ENCODE measurements at places on chromosomes 12 and 14.

- no peak for DNase-seq
Measured at GRCh38 chr12:95982602-95983001, 13.5 kb downstream of the HAL start.

GRCh38 chr12:86710109-86710508 lies 453.9 kb upstream of the MGAT4C start:
- no peak for DNase-seq

DNA sequence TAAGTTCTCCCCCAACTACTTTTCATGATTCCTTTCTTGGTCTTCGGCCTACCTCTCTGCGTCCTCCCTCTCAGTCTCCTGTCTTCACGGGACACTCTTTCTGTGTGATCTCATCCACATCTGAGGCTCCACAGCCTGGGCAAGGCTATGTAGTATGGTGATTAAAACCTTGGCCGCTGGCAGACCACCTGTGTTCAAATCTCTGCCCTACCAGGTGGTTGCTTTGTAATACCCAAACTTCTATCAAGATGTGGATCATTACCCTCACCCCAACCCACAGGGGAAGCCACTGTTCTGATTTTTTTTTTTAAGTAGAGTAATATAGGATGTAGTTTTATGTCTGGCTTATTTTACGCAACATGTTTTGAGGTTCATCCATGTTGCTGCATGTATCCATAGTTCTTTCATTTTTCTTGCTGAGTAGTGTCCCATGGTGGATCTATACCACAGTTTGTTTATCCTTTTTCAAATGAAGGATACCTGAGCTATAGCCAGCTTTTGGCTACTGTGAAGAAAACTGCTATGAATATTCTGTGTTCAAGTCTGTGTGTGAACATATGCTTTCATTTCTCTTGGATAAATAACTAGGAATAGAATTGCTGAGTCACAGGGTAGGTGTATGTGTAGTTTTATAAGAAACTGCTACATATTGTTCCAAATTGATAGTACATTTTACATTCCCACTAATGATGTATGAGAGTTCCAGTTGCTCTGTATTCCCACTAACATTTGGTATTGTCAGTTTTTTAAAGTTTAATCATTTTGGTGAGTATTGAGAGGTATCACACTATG lies 8.3 kb upstream of the STAT6 start:
- no peak for DNase-seq

DNA sequence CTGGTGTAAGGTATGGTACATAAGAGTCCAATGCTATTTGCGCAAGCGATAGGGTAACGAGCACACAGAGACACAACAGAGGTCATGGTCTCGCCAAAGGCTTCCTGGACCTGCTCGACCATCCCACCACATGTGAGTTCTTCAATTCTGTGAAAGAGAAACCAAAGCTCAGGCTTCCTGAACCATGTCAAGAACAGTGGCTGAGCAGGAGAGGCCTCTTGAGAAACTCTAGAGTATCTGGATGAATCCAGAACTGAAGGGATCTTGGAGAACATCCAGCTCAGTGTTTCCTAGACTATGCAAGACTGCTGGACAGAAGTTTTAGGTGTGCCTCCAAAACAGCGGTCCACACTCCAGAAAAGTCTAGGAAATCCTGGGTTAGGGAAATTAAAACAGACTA lies 114.5 kb downstream of the TRAFD1 start:
- no peak for DNase-seq

GRCh38 chr12:50248883-50249282 lies 34.4 kb downstream of the LIMA1 start:
- DNase-seq = no peak

DNA sequence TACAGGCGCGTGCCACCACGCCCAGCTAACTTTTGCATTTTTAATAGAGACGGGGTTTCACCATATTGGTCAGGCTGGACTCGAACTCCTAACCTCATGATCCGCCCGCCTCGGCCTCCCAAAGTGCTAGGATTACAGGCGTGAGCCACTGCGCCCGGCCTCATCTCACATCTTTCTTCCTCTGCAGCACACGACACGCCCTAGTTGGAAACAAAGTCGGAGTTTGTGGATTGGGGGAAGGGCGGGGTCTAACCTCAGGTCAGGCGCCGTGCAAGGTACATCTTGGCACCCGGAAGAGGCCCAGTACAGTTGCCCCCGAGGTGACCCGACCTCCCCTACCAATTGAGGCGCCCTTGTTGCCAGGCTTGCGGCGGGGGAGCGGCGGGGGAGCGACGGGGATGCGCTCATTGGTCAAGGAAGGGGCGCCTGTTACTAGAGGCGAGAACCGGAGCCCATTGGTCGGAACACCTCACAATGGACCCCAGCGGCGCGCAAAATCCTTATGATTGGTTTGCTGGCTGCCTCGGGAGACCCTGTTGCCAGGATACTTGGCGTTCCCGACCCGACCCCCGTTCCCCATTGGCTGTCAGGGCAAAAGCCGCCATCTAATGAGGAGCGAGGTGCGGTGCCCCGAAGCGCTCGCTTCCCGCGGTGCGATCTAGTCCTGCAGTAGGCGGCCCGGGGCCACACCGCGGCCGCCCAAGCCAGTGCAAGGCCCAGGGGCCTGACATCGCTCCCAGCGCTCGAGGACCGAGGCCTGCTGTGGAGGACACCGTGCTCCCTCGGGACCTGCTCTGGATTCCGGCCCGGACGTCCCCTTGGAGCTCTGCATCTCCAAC lies at the start of gene REC8:
TSS of gene REC8 (plus strand) at position 659 of the 839 bp plus-strand sequence. CDS start 473 bp downstream, outside the sequence.
- DNase-seq = peak; percentile 65

GRCh38 chr12:12439636-12440035 lies 82.8 kb downstream of the BORCS5 start:
- no peak for DNase-seq

GRCh38 chr12:132456944-132457495 lies 32.9 kb upstream of the FBRSL1 start:
- no peak for DNase-seq

DNA sequence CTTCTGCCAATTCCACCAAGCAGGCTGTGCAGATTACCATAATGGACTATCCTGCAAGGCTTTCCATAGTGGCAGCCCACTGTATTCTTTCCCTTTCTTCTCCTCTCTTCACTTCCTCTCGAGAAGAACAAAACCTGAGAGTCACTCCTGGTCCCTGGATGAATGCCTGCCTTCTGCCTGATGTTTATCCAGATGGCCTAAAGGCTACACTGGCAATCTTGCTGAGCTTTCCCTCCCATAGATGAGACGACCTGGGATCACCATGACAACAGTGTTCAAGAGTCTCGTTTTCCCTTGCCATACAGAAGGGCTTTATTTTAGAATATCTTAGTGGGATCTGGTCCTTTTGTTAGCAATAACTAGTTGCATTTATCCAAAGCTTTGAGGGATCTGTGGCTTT lies 142.3 kb downstream of the RTN1 start:
- DNase-seq = no peak

- DNase-seq = no peak
Measured at GRCh38 chr12:98373025-98373554, 142.3 kb upstream of the TMPO start.

DNA sequence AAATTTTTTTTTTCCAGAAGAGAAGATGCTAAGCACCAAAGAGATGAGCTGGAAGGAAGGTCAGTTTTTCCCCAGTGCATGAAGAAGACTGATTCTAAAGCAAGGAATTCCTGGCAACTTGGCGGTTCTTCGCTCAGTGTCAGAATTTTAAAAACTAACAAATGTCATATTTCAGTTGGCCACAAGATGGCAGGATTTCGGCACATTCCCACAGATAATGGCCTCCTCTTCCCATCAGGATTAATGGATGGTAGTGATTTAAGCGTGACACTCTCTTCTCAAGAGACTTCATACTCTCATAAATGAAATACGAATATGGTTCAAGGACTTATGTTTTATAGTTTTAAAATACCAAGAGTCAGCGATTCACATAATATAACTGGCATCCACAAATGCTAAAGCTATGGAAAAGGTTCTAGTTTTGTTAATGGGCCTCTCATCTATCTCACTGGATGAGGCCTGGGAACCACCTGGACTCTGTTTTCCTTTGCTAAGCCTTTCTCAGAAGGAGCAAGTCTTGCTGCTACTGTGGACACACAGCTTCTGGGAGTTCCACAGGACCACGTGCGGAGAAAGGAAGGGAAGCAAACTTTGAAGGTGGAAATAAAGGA lies 46.1 kb upstream of the PTPRO start:
- no peak for DNase-seq

GRCh38 chr14:50726372-50727107 lies 58.4 kb upstream of the SAV1 start:
- DNase-seq = no peak

DNA sequence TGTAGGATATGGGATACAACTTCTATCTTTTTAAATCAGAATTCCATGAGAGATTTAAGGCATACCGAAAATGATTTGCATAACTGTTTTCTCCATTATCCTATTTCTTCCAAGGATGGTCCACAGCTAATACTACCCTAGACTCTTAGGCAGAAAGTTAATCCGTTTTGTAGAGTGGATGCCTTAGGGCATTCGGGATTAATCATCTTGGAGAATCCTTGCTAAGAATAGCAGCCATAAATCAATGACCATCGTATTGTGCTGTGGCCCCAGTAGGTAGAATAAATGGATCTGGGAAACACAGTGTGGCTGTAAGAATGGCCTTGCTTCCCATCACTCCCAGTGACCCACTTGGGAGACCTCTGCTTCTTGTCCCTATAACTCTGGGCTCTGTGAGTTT lies 99.6 kb downstream of the SSPN start:
- no peak for DNase-seq

DNA sequence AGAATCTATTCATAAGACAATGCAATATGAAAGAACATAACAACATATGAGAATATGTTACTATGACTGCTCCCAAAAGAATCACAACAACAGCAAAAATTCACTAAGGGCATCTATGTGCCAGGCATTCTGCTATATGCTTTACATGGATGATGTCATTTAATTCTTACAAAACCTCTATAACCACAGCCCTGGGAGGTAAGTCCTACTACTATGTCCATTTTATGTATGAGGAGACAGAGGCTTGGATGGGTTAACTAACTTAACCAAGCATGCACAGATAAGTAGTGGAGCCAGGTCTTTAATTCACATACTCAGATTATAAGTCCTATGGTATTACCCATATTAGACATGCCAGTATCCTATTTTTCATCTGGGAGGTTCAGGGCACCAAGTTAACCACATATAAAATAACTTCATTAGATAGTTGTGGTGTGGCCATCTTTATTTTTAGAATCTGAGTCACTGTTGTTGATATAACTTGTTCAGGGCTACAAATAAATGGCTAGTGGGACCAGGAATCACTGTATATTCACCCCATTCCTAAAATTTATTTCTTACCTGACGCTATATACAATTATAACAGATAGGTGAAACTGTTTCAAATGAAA lies 33.2 kb upstream of the RAD51AP1 start:
- no peak for DNase-seq

DNA sequence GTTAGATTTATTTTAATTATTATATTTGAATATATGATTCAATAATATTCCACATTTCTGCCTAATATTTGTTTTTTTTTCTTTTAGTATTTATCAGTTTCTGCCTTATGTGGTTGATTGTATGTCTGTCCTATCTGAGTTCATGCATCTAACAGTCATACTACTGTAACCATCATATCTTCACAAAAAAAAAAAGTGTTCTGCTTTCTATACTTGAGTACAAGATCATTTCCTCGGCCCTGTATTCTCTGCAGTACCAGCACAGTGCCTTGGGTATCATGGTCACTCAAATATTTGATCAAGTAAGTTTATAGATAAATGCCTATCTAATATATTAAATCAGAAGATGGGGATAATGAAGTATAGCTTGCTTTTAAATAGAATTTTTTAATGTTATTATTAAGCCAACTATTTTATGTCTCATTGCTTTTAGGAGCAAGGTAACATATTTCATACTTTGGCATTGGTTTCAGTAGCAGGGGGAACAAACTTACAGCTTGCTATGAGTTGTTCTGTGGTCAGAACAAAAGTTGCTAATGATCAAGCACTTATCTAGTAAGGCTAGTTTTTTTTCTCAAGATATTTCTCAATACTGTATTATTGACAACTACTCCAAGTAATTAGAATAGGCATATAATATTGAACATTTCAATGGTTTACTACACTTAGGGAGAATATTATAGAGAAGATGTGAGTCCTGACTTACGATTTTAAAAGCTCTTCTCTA lies 290.5 kb upstream of the FBXO33 start:
- DNase-seq = no peak

DNA sequence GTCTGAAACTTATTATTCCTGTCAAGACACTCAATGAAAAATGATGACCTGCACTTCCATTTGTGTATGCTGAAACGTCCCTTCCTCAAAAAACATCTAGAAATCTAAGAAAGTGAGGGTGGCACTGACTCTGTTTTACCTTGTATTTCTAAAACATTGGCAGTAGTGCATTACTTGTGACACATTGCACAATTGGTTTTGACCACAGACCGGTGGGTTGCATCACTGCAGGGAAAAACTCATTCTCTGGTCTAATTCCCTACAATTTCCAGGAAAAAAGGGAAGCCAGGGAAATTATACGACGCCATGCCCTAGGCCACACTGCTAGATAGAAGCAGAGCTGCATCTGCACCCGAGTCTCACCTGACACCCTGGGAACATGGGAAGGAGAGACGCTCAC lies 156.7 kb downstream of the NTF3 start:
- no peak for DNase-seq

GRCh38 chr14:64612971-64613666 lies 63.4 kb downstream of the PPP1R36 start:
- DNase-seq = no peak

- no peak for DNase-seq
Measured at GRCh38 chr12:47752121-47752520, 6.6 kb downstream of the RAPGEF3 start.

DNA sequence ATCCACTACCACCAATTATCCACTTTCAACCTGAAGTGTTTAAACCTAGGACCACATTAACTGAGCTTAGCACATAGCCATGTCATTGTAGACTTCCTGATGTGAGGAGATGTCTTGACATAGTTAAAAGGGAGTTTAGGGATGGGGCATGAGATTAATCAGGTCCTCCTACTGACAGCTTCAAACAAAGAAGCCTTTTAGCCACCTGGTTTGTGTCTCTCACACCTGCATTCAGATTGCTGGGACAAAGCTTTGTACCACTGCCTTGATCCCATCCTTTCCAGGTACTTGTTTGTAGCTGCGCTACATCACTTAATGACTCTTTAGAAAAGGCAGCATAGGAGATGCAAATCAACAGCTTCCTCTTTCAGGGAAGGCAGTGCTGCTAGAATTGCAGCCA lies 340.7 kb upstream of the DDHD1 start:
- DNase-seq = no peak

DNA sequence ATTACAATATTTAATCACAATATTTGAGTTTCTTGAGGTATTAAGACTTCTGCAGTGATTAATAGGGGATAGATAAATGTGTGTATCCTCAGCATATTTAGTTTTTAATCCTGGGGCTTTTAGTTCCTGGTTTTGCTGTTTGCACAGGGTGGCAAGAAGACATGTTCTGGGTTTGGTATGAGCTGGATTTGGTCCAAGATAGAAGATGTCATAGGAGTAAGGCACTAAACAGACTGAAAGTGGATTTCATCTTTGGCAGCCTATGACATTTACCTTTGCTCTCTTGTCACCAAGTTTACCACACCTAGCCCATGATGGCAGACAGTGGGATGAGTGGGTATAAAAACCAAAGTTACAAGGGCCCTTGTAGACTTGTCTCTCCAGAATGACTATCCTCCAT lies 168.2 kb downstream of the LRRK2 start:
- DNase-seq = no peak
